Tongue (tissue), 3 donors: ENCODE measurements at places on chromosomes 5 and 9. TPM values are rescaled to one million over a fixed set of nuclear protein-coding genes. Genes with fewer than 3 reads are reported as not detected.

The SH2D3C gene
- 13.6 TPM for total RNA-seq

DNA sequence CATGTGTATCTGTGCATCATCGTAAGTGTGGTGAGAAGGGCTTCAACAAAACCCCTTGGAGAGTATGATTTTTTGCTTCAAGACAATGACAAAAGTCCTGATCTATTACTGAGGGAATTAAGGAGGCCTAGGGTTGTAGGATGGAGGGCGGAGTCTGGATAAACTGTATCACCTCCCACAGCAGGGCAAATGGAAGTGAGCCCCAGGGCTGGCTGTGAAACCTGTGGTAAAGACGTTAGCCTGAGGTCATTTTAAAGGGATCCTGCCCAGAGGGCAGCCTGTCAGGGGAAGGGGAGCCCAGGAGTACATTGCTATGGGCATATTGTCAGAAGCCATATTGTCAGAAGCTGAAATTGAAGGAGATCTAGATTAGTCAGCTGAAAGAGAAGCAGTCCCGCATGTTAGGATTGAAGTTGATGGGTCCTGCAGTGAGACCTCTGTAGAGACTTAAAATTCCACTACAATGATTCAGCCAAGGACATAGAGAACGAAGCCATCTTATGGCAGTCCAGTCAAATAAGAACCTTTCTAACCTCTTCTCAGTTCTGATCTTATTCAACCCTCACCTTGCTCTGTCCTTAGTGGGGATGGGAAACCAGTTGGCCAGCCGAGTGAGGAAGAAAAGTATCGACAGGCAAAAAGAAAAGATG is 26.9 kb downstream of the ADGRV1 start:
- no peak for DNase-seq

DNA sequence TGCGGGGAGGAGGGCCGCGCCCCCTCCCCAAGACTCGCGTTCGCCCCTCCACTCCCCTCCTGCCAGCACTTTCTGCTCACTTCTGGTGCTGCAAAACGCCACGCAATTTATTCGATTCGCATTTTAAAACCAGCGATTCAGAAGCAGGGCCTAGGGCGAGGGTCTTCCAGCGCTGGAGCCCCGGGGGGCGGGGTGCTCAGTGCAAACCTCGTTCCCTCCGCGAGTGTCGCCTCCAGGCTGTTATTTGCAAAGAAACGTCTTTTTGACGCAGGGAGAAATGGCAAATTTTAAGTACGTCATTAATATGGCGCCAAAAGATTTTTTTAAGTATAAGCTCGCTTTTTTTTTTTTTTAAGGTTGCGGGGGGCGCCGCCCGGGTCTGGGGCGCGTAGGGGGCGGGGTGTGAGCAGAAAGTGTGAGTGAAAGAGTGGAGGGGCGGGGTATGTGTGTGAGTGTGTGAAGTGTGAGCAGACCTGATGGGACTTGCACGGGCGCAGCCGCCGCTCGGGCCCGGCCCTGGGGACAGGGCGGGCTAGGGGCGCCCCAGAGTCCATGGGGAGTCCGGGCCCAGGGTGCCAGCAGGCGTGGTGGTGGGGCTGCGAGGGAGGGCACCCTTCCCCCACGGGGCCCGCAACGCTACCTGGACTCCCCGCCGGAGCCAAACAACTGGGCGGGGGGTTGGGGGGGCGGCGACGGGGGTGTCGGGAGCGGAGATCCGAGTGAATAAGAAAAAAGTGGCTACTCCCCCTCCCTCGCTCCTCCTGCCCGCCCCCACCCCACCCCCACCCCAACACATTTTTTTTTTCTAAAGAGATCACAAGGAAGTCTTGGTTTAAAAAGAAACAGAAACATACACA is at the start of gene JADE2:
TSS of gene JADE2 (plus strand) at position 845 of the 857 bp plus-strand sequence. CDS start 10,188 bp downstream, outside the sequence.
- peak; percentile 76 for DNase-seq

GRCh38 chr5:173720286-173720952 is 104.0 kb upstream of the BOD1 start:
- DNase-seq = no peak

DNA sequence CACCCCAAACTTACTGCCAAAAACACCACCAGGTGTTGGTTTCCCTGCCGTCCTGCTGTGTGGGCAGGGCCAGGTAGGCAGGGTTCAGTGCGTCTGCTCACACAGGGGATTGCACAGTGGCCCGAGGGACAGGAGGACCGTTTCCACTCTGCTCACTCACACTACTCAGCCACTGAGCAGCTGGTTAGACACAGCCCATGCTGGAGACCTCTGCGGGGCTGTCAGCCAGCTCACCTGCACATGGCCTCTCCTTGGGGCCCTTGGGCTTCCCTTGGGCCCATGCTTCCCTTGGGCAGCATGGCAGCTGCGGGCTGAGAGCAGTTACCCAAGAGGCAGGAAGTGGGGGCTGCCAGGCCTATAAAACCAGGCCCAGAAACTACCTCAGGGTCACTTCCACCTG is 79.0 kb downstream of the SYK start:
- DNase-seq = no peak

The CD74 gene
- total RNA-seq = 75.4 TPM

- no peak for DNase-seq
These were observed 118.1 kb downstream of the DPYSL3 start for GRCh38 chr5:147391781-147392180.

GRCh38 chr9:24844217-24844616 is 298.5 kb upstream of the IZUMO3 start:
- DNase-seq = no peak
